CD4-positive, alpha-beta T cell treated with Interleukin-4 for 4 hours (primary cell): ENCODE measurements at places on chromosomes 6 and 20.

- DNase-seq: no peak
Measured at GRCh38 chr20:56200456-56200855, 48.1 kb upstream of the MC3R start.

- DNase-seq: no peak
Measured at GRCh38 chr6:3905945-3906845, 57.0 kb downstream of the FAM50B start.

DNA sequence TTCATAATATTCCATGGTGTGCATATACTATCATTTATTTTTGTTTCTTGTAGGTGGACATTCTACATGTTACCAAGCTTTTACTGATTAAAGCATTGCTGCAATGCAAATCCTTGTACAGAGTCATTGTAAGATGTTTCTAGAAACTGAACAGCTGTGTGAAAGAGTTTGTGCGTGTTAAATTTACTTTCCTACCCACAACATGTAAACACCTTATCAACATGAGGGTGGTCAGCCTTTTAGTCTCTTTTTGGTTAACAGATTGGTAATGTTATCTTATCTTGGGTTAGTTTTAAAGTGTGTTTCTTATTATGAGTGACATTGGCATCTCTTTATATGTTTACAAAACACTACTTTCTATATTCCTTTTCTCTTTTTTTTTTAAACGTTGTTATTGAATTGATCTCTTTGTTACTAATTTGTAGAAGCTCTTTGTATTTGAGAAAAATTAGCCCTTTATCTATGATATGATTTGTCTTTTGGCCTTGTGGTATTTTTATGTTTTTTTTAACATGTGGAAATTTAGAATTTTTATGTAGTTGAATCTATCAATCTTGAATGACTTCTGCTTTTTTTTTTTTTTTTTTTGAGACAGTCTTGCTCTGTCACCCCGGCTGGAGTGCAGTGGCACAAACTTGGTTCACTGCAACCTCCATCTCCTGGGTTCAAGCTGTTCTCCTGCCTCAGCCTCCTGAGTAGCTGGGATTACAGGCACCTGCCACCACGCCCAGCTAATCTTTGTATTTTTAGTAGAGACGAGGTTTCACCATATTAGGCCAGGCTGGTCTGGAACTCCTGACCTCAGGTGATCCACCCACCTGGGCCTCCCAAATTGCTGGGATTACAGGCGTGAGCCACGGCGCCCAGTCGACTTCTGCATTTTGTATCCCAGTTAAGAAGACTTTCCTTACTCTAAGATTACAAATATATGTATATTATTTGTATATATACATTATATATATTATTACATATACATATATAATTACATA is 112.1 kb downstream of the TCP11 start:
- no peak for DNase-seq

- DNase-seq: no peak
Measured at GRCh38 chr6:170210651-170211403, 80.1 kb downstream of the DLL1 start.

- no peak for DNase-seq
Measured at GRCh38 chr6:45801471-45802289, 214.0 kb downstream of the CLIC5 start.

DNA sequence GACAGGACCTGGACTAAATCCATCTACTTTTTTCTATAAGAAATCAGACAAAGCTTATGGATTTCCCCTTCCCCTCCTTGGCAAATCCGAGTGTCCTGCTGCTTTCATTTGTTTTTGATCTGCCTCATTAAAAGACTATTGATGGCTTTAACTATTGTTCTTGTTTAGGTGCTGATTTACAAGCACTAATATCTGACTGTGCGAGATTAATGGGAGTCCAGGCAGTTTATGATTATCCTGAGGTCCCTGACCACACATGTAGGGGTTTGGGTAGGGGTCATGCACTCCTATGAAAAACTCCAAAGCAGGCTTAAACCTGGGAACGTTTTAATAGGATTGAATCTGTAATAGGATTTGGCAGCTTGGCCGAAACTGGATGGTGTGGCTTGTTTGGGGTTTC is 317.5 kb upstream of the POU3F2 start:
- no peak for DNase-seq

DNA sequence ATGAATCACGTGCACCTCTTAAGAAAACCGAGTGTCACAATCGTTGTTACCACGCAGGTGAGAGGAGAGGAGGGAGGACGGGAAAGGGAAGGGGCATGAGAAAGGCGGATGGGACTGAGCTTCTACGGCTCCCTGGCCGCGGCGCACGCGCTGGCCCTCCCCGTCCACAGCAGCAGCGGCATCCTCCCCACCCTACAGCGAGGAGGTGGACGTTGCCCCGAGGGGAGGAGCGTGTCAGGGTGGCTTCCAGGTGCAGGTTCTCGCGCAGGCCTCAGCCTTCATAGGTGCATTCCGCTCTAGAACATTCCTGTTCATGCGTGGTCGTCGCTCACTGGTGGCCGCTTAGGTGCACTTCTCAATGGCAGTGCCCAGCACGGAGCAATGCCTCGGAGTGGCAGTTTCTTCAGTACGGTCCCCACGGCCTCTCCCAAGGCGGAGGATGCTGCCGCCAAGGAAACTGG is 29.7 kb upstream of the AFDN start:
- DNase-seq: no peak

GRCh38 chr6:5201271-5201670 is 59.5 kb downstream of the LYRM4 start:
- DNase-seq: no peak
